ENCODE measurements at places on chromosomes 3 and 15.

DNA sequence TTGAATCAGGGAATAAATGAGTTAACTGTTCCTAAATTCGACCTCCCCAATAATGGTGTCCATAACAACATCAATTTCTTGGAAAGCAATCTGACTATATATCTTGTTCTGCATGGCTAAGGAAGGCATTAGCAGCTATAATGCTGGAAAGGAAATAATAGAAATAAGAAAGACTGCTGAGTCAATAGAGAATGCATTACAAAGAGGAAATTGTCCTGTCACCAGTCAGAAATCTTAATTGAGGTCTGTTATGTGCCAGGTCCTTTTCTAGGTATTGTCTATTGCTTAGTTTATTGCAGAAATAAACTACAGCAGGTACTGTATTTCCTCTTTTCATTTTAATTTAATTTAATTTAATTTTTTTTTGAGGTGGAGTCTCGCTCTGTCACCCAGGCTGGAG lies 5.9 kb upstream of the PPP1R2 start:
- no peak for DNase-seq

DNA sequence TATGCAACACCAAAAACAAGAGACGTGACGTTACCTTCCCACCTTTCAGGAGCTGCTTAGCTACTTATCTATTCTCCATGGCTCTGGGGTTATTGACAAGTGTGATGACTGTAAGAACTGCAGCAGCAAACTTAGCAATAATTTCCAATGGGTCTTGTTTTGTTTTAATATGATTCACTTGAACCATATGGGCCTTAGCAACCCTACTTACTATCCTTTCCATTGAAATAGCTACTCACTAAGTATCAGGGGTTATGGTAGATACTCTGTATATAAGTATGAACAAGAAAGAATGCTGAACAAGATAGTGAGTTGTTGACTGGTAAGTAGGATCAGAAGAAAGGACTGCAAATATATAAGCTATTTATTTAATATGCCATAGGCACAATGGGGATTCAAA lies 69.3 kb upstream of the BBX start:
- DNase-seq = no peak

- DNase-seq = no peak
Measured at GRCh38 chr3:84209474-84209873, 749.3 kb upstream of the CADM2 start.

DNA sequence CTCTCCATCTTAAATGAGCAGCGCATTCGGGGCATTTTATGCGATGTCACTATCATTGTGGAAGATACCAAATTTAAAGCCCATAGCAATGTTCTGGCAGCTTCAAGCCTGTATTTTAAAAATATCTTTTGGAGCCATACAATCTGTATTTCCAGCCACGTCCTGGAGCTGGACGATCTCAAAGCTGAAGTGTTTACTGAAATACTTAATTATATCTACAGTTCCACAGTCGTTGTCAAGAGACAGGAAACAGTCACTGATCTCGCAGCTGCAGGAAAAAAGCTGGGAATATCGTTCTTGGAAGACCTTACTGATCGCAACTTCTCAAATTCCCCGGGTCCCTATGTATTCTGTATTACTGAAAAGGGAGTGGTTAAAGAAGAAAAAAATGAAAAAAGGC lies 44.4 kb upstream of the RASA2 start:
- DNase-seq = no peak

- DNase-seq = no peak
Measured at GRCh38 chr3:155282385-155283091, 10.9 kb downstream of the STRIT1 start.

DNA sequence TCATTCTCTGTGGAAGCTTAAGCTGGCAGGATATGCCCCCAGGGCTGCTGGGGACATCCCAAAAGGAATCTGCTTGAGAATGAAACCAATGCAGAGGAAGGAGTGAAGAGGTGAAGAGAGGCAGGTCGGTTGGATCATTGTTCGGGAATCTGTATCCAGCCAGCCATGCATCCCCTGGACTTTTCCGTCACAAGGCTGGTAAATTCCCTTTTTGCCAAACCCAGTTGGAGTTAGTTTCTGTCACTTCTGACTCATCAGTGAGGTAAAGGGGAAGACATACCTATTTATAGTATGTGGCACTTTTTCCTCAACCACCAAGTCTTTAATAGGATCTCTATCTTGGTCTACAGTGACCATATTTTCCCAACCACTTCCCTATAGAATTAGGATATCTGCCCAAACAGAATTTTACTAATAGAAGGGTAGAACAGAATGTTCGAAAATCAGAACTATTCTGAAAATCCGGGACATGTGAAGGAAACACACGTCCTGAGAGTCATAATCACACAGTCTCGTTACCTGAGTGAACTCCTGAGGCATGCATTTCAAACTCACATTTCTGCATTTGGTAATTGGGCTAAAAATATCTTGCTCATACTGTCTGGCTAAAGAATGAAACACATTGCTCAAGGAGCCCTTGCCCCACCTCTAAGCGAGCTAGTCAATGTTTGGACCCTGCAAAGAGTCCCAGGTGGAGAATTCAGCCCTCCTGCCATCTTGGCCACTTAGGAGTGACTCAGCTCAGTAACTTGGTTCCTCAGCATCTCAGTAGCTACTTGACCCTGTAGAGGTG lies 289.7 kb upstream of the ADAMTS9 start:
- DNase-seq = no peak

- no peak for DNase-seq
Measured at GRCh38 chr15:57493351-57493750, 98.4 kb upstream of the MYZAP start.

GRCh38 chr3:76872999-76873398 lies 166.9 kb upstream of the ROBO2 start:
- no peak for DNase-seq

GRCh38 chr15:36810656-36811449 lies 231.4 kb downstream of the CDIN1 start:
- DNase-seq = no peak

GRCh38 chr3:131053043-131053859 lies 26.6 kb downstream of the NEK11 start:
- DNase-seq = no peak

DNA sequence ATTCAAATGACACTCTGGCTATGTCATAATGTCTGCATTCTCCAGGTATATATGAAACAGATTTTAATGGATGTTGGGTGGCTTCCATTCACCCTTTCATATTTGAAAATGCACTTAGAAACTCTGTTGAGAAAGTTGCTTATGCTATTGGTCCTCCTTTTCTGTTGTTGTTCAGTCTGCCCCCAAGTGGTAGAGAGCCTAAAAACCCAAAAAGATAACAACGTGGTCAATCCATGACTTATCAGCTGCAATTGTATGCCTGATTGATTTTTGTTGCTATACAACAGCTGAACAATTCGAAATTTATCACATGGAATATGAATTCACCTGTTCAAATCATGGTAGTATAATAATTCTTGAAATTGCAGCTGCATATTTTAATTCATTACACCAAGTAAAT lies 279.8 kb downstream of the ROBO2 start:
- DNase-seq = no peak

GRCh38 chr3:49004352-49005302 lies 2.6 kb upstream of the WDR6 start:
- DNase-seq = no peak

- no peak for DNase-seq
Measured at GRCh38 chr3:32229565-32229964, 8.9 kb upstream of the CMTM8 start.

- no peak for DNase-seq
Measured at GRCh38 chr15:90619939-90620338, 90.2 kb downstream of the CRTC3 start.

- DNase-seq = no peak
Measured at GRCh38 chr15:27899583-27900285, 199.4 kb downstream of the OCA2 start.

DNA sequence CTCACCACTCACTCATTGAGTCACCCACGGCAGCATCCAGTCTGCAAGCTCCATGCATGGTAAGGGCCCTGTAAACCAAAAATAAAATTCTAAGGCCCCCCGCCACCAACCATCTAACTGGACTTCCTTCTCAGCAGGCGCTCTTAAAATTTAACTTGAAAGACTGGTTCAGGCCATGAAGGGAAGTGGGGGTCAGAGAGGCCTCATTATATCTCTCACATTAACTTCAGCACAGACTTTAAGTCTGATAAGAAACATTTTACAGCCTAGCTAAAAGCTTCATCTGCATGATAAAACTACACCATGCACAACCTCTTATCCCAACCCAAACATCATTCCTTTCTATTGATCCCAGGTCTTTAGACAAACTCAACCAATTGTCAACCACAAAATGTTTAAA lies 38.5 kb downstream of the FBLN2 start:
- DNase-seq = no peak

DNA sequence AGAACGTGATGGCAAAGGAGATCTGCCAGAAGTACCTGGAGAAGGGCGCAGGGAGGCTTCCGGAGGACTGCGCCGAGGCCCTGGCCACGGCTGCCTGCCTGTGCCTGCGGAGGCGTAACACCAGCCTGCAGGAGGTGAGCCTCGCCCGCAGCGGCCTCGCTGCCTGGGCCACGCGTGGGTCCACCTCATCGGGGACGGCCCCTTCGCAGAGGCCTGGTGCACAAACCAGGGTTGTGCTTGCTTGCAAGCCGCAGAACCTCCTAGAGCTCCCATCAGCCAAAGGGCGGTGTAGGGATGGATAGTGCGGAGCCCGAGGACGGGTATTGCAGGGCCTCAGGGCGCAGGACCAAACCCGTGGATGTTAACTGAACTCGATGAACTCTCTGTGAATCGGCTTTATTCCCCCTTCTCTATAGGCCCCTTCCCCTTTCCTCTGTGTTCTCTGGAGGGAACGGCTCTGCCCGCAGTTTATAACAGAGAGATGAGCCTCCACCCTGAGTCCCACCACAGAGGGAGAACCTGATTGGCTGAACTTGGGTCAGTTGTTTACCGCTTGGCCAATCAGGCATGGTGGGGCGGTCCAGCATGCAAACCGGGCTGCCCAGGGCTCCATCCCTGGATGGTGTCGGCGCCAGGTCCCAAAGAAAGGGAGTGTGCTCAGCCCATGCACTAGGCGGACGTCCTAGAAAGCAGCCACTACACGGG lies 13.6 kb upstream of the TATDN2 start:
- DNase-seq = no peak

GRCh38 chr3:184172681-184173373 lies 1.8 kb upstream of the AP2M1 start:
- no peak for DNase-seq

Measured in effector memory CD8-positive, alpha-beta T cell (primary cell).